GM23248 (cell line): ENCODE measurements at places on chromosomes 3 and 15.

GRCh38 chr3:12544652-12545472 is 437 bp downstream of the MKRN2OS start:
- no peak for DNase-seq

DNA sequence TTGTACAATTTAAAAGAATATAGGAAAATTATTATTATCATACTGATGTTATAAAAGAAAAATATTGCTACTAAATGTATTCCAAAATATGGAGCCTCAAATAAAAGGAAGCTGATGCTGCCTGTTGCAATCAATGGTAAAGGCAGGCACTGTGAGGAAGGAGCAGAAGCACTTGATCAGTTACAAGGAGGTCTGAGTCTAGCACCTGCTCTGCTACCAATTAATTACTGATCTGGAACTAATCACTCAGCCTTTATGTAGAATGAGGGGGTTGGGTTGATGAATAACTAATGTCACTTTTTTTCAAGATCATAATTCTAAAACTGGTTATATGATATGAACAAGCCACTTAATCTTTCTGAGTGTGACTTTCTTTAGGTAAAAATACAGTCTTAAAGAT is 5.5 kb downstream of the ADGRG7 start:
- DNase-seq: no peak

GRCh38 chr15:36881516-36881915 is 218.8 kb downstream of the MEIS2 start:
- DNase-seq: no peak

DNA sequence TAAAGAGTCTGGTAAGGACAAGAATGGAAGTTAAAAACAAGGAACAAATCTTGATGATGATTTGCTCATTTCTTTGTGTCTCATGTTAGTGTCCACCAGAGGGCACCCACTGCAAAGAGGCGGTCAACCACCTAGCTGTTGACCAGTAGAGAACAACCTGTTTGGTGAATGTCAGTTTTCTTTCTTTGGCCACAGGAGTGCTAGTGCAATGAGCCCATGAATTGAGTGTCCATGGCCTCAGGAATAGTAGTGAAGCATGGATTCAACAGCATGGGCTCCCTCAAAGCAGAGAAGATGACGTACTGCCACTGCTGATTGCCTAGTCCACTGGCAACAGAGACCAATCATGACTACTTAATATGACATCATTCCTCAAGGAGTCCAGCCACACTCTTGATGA is 10.7 kb upstream of the CNTN6 start:
- DNase-seq: peak; percentile 75

DNA sequence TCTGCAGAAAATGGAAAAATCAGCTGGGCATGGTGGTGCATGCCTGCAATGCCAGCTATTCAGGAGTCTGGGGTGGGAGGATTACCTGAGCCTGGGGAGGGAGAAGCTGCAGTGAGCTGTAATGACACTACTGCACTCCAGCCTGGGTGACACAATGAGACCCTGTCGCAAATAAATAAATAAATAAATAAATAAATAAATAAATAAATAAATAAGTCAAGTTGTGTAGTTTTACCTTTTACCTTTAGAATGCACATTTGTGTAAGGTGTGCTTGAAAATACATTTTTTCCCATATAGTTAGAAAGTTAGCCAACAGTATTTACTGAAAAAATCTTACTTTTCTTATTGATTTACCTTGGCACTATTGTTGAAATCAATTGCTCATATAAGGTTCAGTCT is 515.6 kb downstream of the NAALADL2 start:
- no peak for DNase-seq

GRCh38 chr3:185722881-185723280 is 102.0 kb downstream of the IGF2BP2 start:
- DNase-seq: no peak

DNA sequence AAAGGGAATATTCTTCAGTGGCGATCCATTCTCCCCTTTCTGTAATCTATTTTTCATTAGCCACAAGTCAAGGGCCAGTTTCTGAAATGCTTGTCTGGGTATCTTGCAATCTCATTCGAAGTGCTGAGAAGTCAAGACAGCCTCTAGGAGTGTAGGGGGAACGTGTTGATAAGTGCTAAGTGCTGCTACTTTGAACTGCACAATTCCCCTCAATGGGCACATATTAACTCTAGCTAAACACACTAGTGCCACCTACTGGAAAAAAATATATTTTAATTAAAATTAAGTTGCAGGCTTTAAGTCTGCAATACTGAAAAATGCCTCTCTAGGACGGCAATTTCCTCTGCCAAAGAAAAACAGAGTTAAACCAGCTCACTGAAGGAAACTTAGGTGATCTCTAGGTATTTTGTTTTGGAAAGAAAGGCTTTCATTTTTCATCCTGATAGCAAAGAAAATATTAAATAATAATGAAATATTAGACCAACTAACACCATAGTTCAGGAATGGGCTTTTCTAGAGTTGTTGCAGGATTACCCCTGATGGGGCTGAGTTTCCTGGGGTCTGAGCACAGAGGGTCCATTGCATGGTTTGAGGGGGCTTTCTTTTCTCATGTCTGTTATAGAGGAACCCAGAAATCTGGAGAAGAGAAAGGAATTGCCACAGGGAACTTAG is 181.9 kb upstream of the KBTBD8 start:
- DNase-seq: peak; percentile 63

DNA sequence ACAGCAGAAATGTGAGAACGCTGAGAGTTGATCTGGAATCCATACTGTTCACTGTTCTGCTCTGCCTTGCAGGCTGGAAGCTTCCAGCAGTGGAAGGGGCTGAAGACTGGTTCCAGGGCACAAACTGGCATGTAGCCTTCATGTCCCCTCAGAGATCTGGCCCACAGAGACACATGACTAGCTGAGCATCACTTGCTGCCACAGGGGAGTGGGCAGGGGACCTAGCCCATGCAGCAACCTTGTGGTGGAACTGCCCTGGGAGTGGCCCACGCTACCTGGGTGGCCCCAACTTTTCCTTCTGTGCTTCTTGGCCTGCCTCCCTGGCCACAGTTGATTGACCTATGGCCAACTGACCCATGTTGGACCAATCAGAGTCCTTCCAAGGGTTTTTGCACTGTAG is 98.1 kb downstream of the TPRA1 start:
- DNase-seq: no peak

DNA sequence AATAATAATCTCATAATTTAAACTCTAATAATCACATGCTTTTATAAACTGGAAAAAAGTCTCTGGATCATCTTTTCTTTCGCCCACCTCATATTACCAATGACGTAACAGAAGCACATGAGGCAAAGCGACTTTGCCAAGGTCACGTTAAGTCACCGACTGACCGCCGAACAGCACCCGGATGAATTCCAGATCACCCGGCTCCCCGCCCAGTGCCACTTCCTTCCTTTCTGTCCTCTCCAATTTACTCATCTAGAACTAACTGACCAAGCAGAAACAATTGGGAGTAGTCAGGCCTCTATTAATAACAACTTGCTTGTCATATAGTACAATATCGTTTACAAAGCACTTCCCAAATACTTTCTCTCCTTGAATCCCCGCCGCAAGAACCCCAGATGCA is 21.1 kb downstream of the FGF12 start:
- no peak for DNase-seq
